ENCODE measurements at places on chromosomes 1 and 21.

DNA sequence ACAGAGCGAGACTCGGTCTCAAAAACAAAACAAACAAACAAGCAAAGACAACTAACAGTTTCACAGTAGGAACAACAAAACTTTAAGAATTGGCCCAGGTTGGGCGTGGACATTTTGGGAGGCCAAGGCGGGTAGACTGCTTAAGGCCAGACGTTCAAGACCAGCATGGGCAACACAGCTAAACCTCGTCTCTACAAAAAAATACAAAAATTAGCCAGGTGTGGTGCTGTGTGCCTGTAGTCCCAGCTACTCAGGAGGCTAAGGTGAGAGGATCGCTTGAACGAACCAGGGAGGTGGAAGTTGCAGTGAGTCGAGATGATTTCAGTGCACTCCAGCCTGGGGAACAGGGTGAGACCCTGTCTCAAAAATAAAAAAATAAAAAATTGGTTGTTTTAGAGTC is 13.5 kb downstream of the GTF2B start:
- no peak for DNase-seq

DNA sequence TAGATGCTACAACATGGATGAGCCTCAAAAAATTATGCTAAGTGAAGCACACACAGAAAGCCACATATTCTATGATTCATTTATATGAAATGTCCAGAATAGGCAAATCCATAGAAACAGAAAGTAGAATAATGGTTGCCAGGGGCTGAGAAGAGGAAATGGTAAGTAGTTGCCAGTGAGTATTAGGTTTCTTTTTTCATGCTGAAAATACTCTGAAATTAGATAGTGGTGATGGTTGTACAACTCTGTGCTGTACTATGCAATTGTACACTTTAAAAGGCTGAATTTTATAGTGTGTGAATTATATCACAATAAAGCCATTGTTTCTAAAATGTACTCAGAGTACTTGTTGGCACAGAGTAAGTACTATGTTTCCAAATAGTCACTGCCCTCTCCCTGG is 15.5 kb upstream of the GFI1 start:
- DNase-seq, result no peak

DNA sequence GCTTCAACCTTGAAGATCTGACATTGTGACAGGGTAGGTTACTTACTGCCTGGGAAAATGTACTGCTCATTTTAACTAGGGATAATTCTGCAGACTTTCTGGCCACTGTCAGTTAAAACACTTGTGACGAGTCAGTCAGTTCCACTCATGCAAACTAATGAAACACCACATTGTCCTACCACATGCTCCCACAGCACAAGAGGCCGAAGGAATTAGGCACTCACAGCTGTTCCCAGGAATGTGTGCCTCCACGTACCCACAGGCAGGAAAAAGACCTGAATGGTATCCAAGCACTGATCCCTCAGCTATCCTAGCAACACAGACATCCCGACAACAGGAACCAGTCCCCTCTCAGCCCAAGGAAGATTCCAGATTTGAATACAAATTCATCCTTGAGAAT is 12.3 kb downstream of the BCAR3 start:
- no peak for DNase-seq

- no peak for DNase-seq
These were observed 23.2 kb downstream of the GALNT2 start for GRCh38 chr1:230090194-230090711.

- DNase-seq, result no peak
These were observed 38.0 kb upstream of the MAGOH start for GRCh38 chr1:53276153-53276901.

- peak; percentile 40 for DNase-seq
These were observed 4.1 kb downstream of the CD84 start for GRCh38 chr1:160575112-160575664.

DNA sequence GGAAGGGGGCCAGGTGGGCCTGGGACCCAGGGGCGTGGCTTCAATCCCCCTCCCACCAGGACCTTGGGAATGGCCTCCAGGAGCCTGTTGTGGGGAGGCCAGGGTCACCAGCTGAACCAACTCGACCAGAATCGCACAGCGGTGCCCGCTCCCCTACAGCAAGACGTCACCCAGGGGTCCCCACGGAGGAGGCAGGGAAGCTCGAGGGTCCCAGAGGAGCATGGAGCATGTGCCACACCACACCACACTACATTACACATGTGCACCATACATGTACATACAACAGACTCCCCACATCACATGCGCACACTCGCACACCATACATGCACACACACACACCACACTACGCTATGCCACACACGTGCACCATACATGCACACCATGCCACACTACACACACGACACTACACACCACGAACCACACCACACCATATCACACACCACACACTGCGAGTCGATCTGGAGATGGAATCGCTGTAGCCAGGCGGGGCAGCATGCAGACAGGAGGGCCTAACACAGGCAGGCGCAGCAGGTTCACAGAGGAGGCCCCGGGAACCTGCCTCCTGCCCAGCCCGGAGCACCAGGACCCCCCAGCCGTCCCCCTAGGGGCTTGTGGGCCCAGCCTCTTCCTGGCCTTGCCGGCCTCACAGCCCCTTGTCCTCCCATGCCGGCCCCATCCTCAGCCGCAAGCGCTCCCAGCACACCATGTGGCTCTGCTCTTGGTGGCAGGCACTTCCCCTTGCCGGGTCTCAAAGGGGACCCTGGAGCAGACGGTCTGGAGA is 596 bp downstream of the ITGB2 start:
- no peak for DNase-seq

DNA sequence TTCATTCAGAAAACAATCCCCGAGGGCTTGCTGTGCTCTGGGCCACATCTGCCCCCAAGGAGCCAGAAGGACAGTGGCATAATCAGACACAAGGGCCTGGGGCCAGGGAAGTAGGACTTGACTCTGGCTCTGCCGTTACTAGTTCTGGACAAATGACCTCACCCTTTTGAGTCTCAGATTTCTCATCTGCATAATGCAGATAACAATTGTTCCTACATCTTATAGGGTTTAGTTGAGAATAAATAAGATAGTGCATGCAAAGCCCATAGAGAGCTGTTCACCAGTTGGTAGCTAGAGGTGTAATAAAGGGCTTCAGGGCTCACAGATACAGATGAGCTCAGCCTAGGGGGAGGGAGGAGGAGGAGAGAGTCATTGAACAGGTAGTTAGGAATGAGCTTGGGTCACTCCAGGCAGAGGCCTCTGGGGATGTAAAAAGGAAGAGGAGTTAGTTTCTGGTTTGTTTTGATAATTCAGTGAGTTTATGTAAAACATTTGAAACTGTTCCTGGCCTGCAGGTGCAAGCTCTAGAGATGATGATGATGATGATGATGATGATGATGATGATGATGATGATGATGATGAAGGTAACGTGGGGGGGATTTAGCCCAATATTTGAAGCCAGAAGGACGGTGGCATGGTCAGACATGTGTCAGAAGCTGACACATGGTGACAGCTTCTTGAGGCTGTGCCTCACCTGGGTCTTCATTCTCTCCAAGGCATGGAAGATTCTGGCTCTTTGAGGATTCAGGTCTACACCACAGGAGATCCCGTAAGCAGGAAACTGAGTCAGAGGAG is 858 bp downstream of the LACTBL1 start:
- no peak for DNase-seq

- DNase-seq, result no peak
These were observed 8.9 kb downstream of the LSS start for GRCh38 chr21:46219591-46220239.

- DNase-seq, result no peak
These were observed 97.9 kb upstream of the EXO1 start for GRCh38 chr1:241749945-241750695.

- peak; percentile 36 for DNase-seq
These were observed 61.5 kb downstream of the PEX14 start for GRCh38 chr1:10536133-10536770.

DNA sequence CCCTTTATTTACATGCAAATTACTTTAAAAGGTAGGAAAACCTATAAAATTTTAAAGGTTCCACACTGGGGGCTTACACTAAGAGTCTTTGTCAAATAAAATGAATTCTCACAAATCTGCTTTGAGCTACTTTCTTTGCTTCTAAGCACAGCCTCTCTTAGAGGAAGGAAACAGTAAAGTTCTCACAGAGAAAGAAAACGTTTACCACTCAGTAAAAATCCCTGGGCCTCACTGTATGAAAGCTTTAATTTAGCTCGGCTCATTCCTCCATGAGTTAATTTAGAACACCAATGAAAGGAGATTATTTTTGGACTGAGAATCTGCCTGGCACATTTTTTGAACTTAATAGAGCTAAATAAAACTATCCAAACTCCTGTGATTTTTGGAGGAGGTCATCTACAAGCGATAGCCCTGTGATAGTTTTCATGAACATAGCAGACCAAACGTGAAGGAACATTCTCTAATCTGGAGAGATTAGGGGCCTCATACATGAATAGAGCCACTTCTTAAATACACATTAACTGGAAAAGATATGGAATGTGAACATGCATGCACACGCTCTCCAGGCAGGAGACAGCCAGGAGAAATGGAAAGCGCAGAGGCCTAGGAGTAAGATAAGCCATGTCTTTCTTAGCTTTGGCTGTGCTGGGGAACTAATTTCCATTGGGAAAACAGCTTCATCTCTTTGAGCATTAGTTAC is 32.8 kb downstream of the PRRX1 start:
- no peak for DNase-seq

DNA sequence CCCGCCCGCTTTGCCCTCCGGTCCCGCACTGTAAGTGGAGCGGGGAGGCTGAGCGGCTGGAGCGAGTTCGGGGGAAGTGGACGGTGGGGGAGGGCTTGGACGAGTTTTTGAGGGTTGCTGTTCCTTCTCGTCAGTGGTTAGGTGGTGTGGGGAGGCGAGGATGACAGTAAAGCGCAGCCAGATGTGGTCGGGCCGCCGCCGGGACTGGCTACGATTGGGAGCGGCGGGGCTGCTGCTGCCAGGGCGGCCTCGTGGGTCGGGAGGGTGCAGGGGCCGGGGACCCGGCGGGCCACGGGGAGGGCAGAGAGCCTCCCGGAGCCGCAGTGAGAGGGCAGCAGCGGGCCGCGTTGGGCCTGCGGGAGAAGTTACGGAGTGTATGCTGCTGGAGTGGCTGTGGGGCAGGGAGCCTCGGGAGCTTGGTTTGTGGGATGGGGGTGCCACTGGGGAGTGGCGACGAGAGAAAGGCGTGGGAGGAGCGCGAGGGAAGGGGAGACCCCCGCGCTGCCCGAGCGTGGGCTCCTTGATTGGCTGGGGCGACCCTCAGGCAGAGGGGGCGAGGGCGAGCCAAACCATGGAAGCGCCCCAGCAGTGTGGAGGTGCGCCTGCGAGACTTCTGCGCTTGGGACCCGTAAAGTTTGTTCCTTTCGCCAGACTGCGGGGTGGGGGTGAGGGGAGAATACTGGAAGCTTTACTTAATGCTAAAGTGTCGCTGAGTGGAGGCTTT is 2.1 kb downstream of the ADGRL2 start:
- peak; percentile 72 for DNase-seq

DNA sequence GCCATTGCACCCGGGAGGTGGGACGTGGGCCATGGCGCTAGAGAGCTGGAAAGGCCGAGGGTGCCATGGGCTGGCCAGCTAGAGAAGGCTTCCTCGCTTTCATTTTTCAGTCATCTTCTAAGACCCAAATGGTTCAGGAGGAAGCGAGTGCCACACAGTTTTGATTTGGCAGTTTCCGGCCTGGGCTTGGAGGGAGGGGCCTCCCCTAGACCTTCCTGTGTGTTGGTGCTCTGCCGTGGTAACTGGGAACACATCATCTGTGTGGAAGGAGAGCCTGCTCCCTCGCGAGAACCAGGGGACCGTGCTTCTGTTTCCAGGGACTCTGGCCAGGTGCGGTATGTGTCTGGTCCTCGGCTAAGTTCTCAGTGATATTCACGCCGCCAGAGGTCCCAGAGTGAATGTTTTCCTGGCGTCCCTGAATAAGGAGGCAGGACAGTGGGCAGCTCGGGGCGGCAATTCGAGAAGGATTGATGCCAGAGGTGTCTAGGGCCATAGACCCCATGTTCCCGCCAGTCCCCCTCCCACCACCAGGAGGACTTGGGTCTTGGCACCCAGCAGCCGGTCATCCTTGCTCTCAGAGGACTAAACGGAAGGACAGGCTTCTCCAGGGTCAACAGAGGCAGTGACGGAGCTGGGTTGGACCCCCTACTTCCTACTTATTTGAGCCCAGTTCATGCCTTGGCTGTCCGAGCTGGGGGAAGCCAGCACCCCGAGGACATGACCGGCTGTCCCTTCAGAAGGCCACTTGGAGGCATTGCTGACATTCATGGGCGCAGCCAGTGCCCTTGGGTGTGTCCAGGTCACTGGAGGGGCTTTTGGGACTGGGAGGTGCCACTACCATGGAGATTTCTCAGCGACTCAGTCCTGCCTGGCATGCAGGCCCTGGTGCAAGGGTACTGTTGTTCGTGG is 2.7 kb upstream of the NPHP4 start:
- no peak for DNase-seq

GRCh38 chr1:226304291-226304955 is 4.5 kb downstream of the LIN9 start:
- DNase-seq, result no peak

- DNase-seq, result no peak
These were observed 24.2 kb upstream of the TBX15 start for GRCh38 chr1:119012383-119012782.

- DNase-seq, result peak; percentile 64
These were observed 19.2 kb upstream of the EDEM3 start for GRCh38 chr1:184773762-184774320.

- DNase-seq, result no peak
These were observed 889 bp upstream of the SCYL3 start for GRCh38 chr1:169894424-169895145.

- DNase-seq, result no peak
These were observed 21.0 kb upstream of the RAP1A start for GRCh38 chr1:111598544-111598943.

DNA sequence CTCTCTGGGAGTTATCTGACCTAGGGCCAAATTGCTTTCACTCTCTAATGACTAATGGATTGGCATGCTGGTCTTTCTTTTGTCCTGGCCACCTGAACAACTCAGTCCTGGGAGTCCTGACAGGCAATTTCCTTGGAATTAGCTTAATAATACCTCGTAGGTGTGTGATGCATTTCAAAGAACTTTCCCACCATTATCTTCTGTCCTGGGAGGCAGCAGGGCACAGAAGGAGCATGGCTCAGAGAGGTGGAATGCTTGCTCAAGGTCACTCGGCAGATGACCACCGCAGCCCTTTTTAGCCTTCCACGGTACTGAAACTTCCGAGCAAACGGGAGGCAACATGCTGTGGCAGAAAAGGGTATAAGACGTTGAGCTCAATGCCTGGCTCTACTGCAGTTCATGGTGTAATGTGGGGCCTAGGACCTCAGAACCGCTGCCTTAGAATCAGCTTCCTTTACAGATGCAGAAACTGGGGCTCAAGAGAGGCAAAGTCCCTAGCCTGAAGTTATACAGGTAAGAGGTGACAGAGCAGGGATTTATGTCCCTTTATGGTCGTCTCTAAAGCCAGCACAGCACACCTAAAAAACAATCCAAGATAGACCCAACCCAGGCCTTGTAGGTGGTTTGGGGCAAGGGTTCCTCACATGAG is 3.2 kb downstream of the ID3 start:
- DNase-seq, result no peak

GRCh38 chr1:79190074-79190473 is 183.5 kb upstream of the ADGRL4 start:
- DNase-seq, result no peak

GRCh38 chr1:38571726-38572125 is 287.8 kb downstream of the RRAGC start:
- no peak for DNase-seq

GRCh38 chr1:43590388-43590925 is 59.5 kb upstream of the KDM4A start:
- DNase-seq, result no peak
